ENCODE measurements at places on chromosomes 6 and 20. TPM values are rescaled to one million over a fixed set of nuclear protein-coding genes. Genes with fewer than 3 reads are reported as not detected.

GRCh38 chr6:24788031-24788665 lies 10.6 kb downstream of the ARMH2 start:
- no peak for DNase-seq

DNA sequence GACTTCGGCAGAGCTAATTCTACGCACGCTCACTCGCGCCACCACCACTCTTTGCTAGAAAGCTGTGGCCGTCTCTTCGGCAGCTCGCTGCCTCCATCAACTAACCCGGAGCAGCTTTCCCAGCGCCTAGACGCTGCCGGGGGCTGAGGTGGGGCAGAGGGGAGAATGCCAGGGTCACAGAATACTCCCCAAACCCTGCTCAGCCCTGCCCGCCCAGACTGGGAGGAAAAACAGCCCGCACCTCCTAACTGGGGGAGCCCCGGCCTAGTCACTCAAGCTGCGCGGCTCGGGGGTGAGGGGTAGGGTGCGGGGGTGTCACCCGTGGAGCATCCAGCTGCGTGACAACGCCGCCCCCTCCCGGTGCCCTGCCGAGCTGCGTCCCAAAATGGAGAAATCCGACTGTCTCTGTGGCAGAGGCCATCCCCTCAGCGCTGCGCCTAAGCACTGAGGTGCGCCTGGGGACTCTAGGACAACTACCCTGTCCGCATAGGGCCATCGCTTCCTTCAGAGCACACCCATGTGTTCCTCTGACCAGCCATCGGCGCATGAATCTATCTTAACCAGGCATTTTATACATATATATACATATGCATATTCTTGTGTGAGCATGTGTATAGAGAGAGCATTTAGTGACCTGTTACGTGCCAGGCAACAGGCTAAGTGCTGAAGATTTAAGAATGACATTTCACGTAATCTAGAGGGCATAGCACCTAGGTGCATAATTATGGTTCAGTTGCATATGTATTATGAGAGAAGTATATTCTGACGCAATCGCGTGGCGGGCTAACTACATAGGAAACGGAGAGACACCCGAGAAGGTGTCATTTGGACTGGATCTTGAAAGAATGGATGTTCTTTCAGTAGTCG lies 1.5 kb upstream of the TENT5A start:
- DNase-seq = no peak

DNA sequence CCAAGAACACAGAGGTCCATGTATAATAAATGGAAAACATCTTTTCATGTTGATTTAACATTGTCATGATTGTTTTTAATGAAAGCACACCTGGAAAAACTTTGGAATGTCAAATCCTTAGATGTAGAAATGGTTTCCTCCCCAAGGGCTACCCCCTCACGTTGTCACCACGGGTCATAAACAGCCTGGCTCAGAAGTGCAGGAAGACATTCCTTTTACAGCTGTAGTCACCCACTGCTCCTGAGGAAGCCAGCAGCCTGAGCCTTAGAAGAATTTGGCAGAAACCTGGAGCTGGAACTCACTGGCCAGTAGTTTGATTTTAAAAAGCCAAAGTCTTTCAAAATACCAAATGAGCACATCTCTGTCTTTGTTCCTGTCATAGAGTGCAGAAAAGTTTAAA lies 23.7 kb downstream of the ADGRF5 start:
- DNase-seq = no peak

IL17A gene
- not detected for polyA plus RNA-seq

MYLK2 gene
- not detected for polyA plus RNA-seq

ANGPT4 gene
- polyA plus RNA-seq = not detected

ADGB gene
- not detected for polyA plus RNA-seq

TRDN gene
- polyA plus RNA-seq = not detected

Measured in AG04450 (cell line).